Right lobe of liver (tissue), 6 donors: ENCODE measurements at places on chromosomes 5 and 9. TPM values are rescaled to one million over a fixed set of nuclear protein-coding genes. Genes with fewer than 3 reads are reported as not detected.

DNA sequence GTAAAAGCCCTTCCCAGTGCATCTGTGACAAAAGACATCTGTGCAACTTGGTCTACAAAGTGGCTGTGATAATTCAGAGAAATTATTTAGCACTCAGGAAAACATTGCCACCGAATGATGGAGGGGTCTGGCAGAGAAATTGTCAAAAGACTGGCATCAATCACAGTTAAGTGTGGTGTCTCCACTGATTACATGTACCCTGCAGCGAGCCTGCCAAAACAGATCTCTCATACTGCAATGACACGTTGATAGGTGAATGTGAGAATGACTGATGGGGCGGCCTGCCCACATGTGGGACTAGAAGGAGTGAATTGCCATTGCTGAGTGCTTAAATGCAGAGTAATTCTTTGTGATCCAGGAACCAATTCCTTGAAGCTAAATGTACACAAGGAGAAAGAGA, 136.4 kb upstream of the PCSK5 start:
- DNase-seq: no peak

- DNase-seq: no peak
Measured at GRCh38 chr9:117231012-117231411, 183.8 kb downstream of the ASTN2 start.

Gene TLR4
- total RNA-seq: 9.3 TPM

Gene THBS4
- not detected for total RNA-seq
